ENCODE measurements at places on chromosomes 1 and 21. TPM values are rescaled to one million over a fixed set of nuclear protein-coding genes. Genes with fewer than 3 reads are reported as not detected.
A peak's percentile ranks its signal among the peaks of the same experiment; 100 is the strongest.

Gene CELA3A
- total RNA-seq: not detected

Gene CD34
- 62.4 TPM for total RNA-seq

Gene ZP4
- not detected for total RNA-seq

- DNase-seq: no peak
These were observed 199.3 kb upstream of the COA6 start for GRCh38 chr1:234173968-234174367.

- no peak for DNase-seq
These were observed 65.4 kb upstream of the TLR5 start for GRCh38 chr1:223208164-223209076.

Gene CACNA1S
- total RNA-seq: not detected

DNA sequence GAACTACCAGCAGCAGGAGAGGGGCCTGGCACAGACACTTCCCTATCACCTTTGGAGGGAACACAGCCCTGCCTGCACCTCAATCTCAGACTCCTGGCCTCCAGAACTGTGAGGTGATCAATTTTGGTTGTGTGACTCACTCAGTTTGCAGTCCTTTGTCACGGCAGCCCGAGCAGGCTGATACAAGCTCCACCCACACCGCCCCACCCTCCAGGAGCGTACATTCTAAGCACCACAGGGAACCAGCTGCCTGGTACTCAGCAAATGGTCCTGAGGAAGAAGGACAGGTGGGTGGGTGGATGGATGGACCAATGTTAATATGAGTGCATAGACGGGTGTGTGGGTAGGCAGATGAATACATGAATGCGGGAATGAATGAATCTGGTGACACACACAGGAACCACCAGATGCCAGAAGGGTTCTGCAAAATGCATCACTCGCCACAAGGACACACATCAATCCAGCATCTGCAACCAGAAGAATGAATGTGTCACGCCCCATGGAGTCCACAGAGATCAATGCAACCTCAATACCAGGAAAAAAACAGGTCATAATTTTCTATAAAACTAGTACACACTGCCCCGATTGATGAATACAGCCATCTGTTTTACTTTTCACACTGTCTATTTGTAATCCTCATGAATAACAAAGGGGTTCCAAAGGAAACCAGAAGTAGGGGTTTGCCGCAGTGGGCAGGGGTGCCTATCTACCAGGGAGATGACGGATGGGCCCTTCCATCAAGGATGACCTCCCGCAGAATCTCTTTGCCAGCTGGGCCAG is 284.5 kb downstream of the NPHP4 start:
- DNase-seq: no peak

- DNase-seq: no peak
These were observed 25.8 kb upstream of the RUNX3 start for GRCh38 chr1:24955779-24956365.

- peak; percentile 42 for DNase-seq
These were observed 81.1 kb upstream of the GPR88 start for GRCh38 chr1:100456880-100457279.

Gene TNFAIP8L2
- total RNA-seq: 0.14 TPM

Gene FAM167B
- total RNA-seq: 2.4 TPM

- no peak for DNase-seq
These were observed 26.7 kb upstream of the MYOCOS start for GRCh38 chr1:171595324-171595723.

DNA sequence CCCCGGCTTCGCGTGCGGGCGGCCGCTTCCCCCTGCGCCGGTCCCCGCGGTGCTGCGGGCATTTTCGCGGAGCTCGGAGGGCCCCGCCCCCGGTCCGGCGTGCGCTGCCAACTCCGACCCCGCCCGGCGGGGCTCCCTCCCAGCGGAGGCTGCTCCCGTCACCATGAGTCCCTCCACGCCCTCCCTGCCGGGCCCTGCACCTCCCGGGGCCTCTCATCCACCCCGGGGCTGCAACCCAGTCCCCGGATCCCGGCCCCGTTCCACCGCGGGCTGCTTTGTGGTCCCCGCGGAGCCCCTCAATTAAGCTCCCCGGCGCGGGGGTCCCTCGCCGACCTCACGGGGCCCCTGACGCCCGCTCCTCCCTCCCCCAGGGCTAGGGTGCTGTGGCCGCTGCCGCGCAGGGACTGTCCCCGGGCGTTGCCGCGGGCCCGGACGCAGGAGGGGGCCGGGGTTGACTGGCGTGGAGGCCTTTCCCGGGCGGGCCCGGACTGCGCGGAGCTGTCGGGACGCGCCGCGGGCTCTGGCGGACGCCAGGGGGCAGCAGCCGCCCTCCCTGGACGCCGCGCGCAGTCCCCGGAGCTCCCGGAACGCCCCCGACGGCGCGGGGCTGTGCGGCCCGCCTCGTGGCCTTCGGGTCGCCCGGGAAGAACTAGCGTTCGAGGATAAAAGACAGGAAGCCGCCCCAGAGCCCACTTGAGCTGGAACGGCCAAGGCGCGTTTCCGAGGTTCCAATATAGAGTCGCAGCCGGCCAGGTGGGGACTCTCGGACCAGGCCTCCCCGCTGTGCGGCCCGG is 159.2 kb downstream of the RUNX1 start:
- DNase-seq: peak; percentile 80

GRCh38 chr21:25806060-25806459 is 71.3 kb downstream of the GABPA start:
- DNase-seq: no peak

Gene DCAF8
- total RNA-seq: 82.1 TPM

DNA sequence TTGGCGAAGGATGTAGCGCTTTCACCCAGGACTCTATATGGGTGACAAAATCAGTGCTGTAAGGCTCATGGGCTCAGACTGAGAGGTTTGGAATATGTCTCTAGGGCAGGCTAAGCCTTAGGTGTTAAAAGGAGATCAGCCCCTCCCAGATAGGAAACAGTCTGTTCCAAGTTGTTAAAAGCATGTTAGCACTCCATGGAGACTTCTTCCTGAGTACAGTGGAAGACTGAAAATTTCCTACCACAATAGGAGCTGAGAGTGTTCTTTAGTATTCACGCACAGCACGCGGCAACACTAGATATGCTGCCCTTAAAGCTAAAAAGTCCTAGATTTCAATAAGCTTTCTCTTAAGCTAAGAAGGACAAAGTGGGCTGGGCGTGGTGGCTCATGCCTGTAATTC is 122.1 kb downstream of the TRABD2B start:
- no peak for DNase-seq

Gene KPRP
- total RNA-seq: not detected

- DNase-seq: no peak
These were observed 1.8 kb downstream of the SMYD2 start for GRCh38 chr1:214282630-214283242.

DNA sequence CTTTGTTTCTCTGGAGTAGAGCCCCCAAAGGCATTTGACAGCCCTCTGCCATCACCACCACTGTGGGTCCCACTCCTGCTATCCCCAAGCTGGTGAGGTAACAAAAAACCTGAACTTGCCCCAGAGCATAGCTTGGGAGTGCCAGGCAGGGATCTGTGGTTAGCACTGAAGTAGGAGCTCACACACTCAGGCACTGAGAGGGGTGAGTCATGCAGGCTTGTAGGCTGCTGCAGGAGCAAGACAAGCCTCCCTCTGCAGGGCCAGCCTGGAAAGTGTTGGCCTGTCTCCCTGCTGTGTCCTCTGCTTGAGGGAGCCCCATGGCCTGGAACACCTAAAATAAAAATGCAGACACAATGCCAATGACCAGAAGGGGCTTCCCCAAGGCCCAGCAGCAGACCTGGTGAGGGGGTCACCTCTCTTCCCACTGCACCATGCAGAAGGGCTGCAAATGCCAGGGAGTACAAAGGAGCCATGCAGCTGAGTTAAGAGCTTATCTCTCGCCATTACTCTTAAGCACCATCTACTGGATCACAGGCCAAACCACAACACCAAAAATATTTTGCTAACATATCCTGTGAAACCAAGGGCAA is 108.9 kb upstream of the POGK start:
- DNase-seq: no peak

Gene RNU1-3
- total RNA-seq: under 0.01 TPM

Gene SNX27
- 24.3 TPM for total RNA-seq

Gene TRMT1L
- 37.7 TPM for total RNA-seq

DNA sequence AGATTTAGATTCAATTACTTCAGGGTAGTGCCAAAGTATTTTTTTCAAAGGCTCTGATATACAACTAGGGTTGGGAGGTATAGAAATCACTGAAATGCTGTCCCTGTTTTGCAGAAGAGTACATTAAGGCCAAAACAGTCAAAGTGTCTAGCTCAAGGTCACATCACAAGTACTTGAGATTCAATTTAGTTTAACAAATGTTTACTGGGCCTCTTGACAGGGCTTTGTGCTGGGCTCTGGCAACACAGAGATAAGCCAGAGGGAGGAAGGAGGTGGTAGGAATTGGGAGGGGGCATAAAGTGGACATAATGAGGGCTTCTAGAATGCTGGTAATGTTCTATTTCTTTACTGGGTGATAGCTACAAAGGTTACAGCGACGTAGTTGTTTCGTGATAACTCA is 2.3 kb upstream of the SLC9A1 start:
- DNase-seq: no peak

GRCh38 chr1:5551274-5551975 is 440.8 kb downstream of the NPHP4 start:
- DNase-seq: no peak

GRCh38 chr1:154755858-154756730 is 114.0 kb downstream of the KCNN3 start:
- no peak for DNase-seq

GRCh38 chr1:7518411-7518810 is 252.7 kb upstream of the VAMP3 start:
- DNase-seq: no peak

- no peak for DNase-seq
These were observed 94.4 kb downstream of the MIS18A start for GRCh38 chr21:32184485-32184884.

Gene OR2AK2
- not detected for total RNA-seq

Gene CNR2
- total RNA-seq: not detected

DNA sequence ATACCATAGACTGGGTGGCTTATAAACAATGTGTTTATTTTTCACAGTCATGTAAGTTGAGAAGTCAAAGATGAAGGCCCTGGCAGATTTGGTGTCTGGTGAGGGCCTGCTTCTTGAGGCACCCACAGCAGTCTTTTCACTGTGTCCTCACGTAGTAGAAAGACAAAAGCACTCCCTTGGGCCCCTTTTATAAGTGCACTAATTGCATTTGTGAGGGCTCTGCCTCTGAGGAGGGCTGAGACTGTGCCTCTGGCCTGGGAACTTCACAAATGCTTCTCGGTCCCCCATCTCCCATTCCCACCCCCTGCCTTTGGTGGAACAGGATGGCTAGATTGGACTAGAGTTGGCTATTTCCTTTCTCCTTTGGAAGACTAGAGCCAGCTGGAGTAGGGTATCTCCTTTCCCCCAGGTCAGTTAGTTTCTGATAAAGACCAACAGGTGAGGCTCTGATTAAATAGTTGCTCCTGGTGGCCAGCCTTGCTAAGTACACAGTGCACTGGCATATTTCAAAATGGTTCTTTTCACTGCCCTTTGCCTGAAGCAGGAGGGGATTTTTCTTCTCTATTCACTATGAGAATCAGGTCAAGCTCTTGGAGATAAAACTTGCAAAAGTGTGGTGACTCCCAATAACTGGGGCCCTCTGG is 82.9 kb downstream of the PLPPR4 start:
- DNase-seq: no peak

DNA sequence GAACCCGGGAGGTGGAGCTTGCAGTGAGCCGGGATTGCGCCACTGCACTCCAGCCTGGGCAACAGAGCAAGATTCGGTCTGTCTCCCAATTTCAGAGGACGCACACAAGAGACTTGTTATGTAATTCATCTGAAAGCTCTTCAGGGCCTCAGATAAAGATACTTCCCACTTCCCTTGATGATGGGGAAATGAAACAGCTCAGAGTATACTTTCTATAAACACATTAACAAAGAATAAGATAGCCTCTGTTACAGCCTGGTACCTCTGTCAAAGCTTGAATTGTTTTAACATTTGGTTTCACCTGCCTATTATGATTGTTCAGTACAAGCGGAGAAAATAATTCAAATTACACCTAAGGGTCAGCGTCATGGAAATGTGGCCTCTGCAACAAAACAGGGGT is 622.9 kb upstream of the ADGRL4 start:
- DNase-seq: no peak

GRCh38 chr1:62508187-62508758 is 71.4 kb downstream of the USP1 start:
- peak; percentile 72 for DNase-seq

Gene RIPPLY3
- not detected for total RNA-seq

GRCh38 chr1:17742583-17742982 is 12.6 kb upstream of the ACTL8 start:
- DNase-seq: no peak

Gene UBE2U
- not detected for total RNA-seq

Gene TDRD10
- total RNA-seq: 6.0 TPM

GRCh38 chr1:31665234-31665878 is 20.7 kb upstream of the PEF1 start:
- no peak for DNase-seq

DNA sequence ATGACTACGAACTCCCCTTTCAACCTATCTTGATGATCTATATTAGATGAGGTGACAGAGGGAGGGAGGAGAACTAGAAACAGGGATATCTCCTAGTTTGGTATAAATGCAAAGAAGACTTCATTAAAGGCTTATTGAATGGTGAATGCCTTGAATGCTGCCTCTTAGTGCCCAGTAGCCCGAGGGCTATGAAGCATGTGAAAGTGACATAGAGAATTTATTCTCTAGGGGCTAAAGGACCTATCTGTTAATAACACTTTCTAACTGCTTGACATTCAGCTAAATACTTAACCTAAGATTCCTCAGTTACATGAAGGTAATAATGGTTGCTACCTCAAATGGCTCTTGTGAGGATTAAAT is 764.1 kb downstream of the LTN1 start:
- no peak for DNase-seq

Gene EVA1C
- 17.9 TPM for total RNA-seq

DNA sequence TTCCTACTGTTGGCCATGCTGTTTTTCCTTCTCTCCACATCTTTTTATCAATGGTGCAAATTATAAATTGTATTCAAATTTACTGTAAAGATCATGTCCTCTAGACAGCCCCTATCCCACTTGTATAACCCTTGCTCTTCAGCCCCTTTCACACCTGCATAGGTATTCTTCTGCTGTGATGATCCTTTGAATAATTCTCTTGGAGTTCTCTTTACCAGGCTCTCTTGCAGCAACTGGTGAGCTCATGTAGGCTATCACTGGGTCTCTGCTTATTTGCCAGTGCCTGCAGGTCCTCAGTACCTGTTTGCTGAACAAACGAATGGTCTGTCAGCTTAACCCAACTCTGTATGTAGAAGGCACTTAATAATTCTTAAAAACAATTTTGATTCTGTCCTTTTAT is 8.2 kb downstream of the PTPRC start:
- no peak for DNase-seq

Gene HHAT
- total RNA-seq: 1.8 TPM

GRCh38 chr1:21435646-21436487 is 4.1 kb upstream of the NBPF3 start:
- no peak for DNase-seq

Gene CITED4
- total RNA-seq: 3.9 TPM

Gene LCE1F
- not detected for total RNA-seq
